ENCODE measurements at places on chromosomes 13 and 19.

- DNase-seq = no peak
Observed at GRCh38 chr13:64709079-64709478, 2521.1 kb downstream of the PCDH9 start.

GRCh38 chr13:67619995-67620380 lies 389.9 kb upstream of the PCDH9 start:
- no peak for DNase-seq

- DNase-seq = peak; percentile 19
Observed at GRCh38 chr19:31546205-31546960, 197.1 kb upstream of the TSHZ3 start.

- no peak for DNase-seq
Observed at GRCh38 chr13:92894447-92894846, 332.2 kb upstream of the GPC6 start.

GRCh38 chr19:18266771-18267686 lies 7.2 kb downstream of the IQCN start:
- DNase-seq = no peak

- DNase-seq = no peak
Observed at GRCh38 chr13:98795220-98795619, 42.7 kb upstream of the SLC15A1 start.

GRCh38 chr19:4988770-4989251 lies 19.9 kb downstream of the KDM4B start:
- peak; percentile 77 for DNase-seq

DNA sequence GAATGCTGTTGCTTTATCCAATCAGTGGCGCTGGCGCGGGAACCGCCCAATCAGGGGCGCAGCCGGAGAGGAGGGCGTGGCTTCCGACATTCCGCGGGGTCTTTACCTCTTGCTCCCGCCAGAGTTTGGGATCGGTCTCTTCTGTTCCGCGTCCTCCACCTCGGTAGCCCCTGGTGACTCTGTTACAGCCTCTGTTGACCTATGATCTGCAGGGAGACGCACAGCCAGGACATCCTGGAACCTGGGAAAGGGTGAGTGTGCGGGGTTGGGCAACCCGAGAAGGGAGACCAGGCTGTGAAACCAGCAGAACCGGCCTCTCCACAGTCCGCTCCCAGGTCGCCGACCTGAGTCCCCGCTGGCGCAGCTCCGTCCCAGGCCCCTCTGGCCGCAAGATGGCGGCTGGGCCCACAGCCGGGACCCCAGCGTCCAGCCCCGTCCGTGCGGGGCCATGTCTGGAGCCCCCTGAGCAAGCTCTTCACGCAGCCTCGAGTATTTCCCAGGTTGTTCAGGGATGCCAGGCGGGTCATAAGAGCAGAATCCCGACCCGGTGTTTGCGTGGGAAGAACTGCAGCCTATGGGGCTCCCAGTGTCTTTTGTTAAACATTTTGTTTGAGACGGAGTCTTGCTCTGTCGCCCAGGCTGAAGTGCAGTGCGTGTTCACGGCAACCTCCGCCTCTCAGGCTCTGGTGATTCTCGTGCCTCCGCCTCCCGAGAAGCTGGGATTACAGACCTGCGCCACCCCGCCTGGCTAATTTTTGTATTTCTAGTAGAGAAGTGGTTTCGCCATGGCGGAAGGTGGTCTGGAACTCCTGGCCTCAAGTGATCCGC lies 4.4 kb upstream of the ZNF681 start:
- DNase-seq = peak; percentile 84

- no peak for DNase-seq
Observed at GRCh38 chr13:45456196-45456972, 8.4 kb upstream of the COG3 start.

- no peak for DNase-seq
Observed at GRCh38 chr13:49569993-49570689, 15.2 kb downstream of the RCBTB1 start.

GRCh38 chr13:31978021-31978420 lies 53.6 kb upstream of the FRY start:
- no peak for DNase-seq

- DNase-seq = no peak
Observed at GRCh38 chr19:16327501-16327900, 2.9 kb downstream of the KLF2 start.
